NCI-H345 (cell line): ENCODE measurements at places on chromosomes 4 and X.

DNA sequence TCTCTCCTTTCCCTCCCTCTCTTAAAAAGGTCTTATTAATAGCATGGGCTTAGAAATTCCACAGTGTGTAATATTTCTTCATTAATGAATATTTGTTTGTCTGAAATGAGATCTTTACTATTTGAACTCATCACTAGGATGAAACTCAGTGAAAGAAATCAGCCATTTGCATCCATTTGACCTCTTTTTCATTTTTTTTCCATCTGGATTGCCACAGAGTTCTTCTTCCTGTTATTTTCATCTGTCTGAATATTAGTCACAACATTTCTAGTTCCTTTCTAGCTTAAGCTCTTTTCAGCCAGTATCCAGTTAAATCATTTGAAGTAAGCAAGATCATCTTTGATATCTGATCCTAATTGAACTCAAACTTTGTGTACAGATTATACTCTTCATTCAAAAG lies 69.2 kb upstream of the PLS3 start:
- DNase-seq: no peak

- no peak for DNase-seq
Observed at GRCh38 chr4:87019898-87020297, 85.1 kb downstream of the AFF1 start.

DNA sequence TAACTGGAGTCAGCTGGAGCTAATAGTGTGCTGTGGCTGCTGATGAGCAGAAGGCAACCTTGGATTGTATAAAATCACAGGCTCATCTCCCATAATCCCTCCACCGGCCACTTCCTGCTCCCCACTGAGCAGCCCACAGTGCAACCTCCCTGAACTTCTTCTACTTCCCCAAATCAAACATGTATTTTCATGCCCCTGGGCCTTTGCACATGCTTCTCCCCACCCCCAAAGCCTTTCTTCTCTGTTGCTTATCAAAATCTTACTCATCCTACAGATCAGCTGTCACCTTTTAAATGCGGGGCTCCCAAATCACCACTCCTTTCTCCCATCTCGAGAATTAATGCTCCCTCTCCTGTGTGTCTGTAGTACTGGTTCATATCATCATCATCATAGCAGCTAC lies 35.8 kb downstream of the RHOH start:
- no peak for DNase-seq

DNA sequence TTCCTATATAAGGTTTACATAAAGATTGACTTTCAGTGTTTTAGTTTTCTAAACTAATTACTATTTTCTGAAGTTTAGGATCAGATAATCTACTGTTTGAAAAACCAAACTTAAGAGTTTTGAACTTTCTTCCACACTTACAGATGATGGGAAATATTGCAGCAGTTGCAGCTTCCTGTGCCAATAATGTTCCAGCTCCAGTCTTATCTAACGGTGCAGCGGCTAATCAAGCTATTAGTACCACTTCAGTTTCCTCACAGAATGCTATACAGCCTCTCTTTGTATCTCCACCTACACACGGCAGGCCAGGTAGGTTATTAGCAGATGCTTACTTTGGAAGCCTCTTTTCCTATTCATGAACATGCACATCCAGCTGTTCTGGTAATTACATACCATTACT lies 55.6 kb downstream of the ALG13 start:
- DNase-seq: no peak

DNA sequence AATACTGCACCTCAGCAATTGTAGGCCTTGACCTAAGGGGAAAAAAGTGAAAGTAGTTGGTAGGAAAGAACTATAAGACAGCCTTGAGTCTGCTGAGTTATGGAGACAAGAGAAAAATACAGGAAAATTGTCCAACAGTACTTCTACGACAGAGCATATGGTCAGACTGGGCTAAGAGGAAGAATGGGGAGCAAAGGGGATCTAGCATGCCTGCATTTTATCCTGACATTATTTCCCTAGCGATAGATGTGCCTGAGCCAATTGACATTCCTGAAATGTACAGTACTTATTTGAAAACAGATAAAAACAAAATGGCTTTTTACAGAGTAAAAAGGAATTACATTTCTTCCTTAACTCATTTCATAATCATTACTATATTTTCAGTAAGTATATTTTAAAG lies 22.2 kb downstream of the GUCY1A1 start:
- no peak for DNase-seq

- DNase-seq: no peak
Observed at GRCh38 chr4:83138946-83139345, 24.4 kb upstream of the PLAC8 start.

DNA sequence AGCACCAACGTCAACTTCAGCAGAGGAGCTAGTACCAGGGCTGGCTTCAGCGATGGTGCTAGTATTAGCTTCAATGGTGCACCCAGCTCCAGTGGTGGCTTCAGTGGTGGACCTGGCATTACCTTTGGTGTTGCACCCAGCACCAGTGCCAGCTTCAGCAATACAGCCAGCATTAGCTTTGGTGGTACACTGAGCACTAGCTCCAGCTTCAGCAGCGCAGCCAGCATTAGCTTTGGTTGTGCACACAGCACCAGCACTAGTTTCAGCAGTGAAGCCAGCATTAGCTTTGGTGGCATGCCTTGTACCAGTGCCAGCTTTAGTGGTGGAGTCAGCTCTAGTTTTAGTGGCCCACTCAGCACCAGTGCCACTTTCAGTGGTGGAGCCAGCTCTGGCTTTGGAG lies 8.3 kb downstream of the TRO start:
- no peak for DNase-seq

- DNase-seq: no peak
Observed at GRCh38 chr4:57905965-57906364, 795.8 kb upstream of the IGFBP7 start.

GRCh38 chr4:105715692-105716278 lies 7.2 kb downstream of the GSTCD start:
- peak; percentile 13 for DNase-seq

GRCh38 chr4:153468587-153468986 lies 2.4 kb downstream of the TMEM131L start:
- DNase-seq: no peak

DNA sequence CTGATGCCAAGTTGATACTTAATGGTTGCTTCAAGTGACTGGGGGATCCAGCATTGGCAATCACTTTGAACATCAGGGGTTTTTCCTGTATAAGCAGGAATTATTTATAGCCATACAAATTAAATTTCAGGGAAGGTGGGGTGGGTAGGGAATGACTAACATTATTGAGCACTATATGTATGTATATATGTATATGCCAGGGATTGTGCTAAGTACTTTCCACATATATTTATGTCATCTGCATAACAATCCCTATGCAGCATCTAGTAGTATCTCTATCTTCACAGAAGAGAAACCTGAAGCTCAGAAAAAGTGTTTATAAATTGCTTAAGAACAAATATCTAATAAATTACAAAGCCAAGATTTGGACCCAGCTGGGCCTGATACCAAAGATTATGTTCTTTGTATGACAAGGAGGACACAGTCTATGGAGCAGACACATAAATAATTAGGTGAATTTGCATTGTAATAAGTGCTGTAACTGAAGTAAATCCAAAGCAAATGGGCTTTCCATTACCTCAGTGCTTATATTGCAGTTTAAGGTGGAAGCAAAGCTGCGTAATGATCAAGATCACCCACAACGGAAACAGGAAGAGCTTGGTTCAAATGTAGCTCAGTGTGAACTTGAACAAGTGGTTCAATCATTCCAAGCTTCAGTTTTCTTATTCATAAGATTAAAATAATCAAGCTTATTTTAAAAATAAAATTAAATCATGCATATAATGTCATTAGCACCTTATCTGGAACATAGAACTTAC lies 18.9 kb upstream of the RASGEF1B start:
- DNase-seq: no peak

GRCh38 chr4:40164459-40164858 lies 32.4 kb upstream of the RHOH start:
- no peak for DNase-seq

DNA sequence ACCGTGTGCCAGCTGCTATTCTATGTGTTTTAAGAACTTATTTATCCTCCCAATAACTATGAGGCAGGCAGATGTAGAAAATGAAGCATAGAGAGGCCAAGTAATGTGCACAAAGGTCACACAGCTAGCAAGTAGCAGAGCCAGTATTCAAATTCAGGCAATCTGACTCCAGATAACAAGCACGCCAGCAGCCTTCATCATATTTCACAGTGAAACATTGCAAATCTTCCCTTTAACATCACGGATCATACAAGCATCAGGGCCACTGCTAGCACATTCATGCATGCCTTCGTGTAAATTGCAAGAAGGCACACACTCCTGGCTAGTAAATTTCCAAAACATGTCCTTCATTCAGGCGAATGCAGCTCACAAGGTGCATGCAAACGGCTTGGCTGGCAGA lies 33.1 kb downstream of the MAOB start:
- DNase-seq: no peak

GRCh38 chr4:130760246-130760645 lies 1664.3 kb downstream of the C4orf33 start:
- DNase-seq: no peak

- DNase-seq: no peak
Observed at GRCh38 chrX:115177932-115178331, 11.3 kb upstream of the RBMXL3 start.

DNA sequence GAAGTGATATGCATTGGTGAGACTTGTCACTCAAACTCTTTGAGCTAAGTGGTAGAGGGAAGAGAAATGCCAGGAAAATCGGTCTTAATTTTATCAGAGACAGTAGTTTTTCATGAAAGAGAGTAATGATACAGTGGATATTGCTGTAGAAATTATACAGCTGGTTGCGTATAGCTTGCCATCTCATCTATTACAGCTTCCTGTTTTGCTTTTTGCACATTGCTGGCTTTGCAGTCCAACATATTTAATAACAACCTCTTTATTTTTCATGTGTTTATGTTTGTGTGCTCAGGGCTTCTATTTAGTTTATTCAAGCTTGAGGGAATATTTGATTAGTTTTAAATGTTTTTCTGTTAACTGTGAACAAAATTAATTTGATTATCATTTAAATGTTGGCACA lies 11.5 kb downstream of the SMAD1 start:
- DNase-seq: no peak

DNA sequence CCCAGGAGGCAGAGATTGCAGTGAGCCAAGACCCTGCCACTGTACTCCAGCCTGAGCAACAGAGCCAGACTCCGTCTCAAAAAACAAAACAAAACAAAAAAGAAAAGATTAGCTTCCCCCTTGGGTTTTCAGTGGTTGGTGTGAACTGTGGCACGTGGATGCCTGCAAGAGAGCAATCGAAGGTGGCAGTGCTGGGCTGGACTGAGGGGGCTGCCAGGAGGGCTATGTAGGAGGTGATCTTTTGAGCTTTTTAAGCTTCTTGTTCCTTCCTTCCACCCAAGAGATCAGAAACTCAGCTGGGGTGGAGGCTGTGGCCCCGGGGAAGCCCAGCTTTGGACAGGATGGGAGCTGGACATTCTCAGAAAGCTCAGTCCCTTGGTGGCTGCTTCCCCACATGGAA lies 49.6 kb downstream of the PRPS1 start:
- no peak for DNase-seq

DNA sequence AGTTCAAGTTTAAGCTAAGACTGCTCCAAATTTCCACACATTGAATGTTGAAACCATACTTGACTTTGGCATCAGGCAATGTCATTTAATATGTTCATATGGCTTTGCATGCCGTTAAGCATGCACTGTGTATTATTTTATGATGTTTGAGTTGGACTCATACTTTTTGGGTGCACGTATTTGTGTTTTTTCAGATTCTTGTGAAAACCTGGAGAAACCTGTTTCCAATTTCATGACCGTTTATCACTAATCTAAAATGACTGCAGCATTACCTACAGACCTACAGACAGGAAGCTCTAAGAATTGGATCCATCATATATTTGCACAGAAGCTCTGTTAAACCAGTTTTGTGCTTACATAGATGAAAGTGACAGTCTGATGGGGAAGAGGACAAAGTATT lies 1093.0 kb upstream of the INTU start:
- DNase-seq: no peak

DNA sequence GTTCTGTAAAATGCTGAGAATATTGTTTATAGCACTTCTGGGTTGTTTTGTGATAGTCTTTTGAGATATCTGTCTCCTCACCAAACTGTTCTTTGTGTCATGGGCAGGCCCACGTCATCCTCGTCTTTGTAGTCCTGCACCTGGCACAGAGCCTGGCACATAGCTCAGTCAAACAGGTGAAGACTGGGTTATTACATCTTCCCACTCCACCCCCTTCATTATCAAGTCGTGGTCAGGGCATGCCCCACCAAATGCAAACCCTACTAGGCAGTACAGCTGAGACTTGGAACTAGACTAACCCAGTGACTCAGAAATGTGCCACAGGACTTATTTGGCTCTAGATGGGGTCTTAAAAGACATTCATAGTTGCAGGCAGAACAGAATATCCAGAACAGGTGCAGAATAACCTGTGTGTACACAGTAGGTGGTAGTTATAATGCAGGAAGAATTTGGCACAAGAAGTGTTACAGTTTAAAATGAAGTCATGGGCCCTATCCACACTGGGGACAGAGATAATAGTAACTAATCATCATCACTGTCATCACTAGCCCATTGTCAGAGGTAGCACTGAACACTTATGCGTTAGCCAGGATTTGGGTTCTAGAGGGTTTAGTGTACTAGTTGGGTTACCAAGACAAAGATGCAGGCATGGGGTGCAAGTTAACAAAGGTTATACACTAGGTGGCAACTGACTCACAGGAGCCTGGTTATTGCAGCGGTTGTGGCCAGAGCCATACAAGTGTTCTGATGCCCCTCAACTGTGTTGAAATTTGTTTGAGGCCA lies 74.9 kb downstream of the TBL1X start:
- peak; percentile 61 for DNase-seq
